Upper lobe of left lung (tissue), 6 donors: ENCODE measurements at places on chromosomes 2 and 18. TPM values are rescaled to one million over a fixed set of nuclear protein-coding genes. Genes with fewer than 3 reads are reported as not detected.

The HOXD10 gene
- not detected for total RNA-seq

The PDCD1 gene
- 0.49 TPM for total RNA-seq

DNA sequence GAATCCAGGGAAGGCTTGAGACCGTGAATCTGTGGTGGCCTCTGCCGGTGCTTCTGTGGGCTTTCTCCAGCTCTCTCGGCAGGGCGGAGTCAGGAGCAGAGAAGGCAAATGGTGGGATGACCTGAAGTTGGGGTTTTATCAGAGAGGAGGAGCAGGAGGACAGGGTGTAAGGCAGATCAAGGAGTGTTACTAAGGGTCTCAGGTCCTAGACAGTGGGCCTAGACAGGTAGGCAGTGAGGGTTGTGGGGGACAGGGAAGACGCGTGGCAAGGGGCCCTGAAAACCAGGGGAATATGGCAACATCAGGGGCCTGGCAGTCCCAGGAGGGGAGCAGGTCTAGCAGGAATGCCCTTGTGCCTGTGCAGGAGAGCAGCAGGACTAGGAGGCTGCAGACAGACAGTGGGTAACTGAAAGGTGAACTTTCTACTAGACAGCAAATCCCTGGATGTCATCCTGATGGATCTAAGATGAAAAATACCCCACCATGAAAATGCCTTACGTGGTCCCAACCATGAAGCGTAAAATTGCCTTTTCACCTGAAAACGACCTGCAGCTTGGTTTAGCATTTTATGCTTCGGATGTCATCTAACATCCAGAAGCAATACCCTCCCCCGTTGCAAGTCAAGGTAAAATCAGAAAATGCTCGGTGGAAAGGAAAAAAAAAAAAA is 42.1 kb downstream of the SRSF7 start:
- H3K4me3 ChIP-seq, result no peak overlapping the region
- H3K4me1 ChIP-seq, result no peaks in the 10 kb centered on the region
- no peak for DNase-seq
- H3K36me3 ChIP-seq, result no peaks in the 10 kb centered on the region

DNA sequence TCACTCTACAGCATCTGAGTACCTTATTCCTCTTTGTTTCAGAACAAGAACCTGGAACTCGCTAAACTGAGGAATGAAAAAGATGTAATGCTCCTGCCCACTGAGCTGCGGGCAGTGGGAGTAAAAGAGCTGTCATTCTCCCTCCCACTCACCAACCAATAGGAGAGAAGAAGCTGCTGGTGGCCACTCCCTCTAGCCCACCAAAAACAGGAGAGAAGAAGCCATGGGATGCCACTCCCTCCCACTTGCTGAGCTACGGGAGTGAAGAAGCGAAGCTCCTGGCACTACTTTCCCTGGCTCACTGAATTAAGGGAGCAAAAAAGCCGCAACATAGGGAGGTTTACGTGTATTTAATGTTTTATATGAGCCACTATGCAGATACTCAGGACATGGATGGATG is 53.7 kb downstream of the RIT2 start:
- DNase-seq, result no peak
- H3K27me3 ChIP-seq, result no peaks in the 10 kb centered on the region
- H3K36me3 ChIP-seq, result no peaks in the 10 kb centered on the region
- H3K4me3 ChIP-seq, result no peak overlapping the region
- no peaks in the 10 kb centered on the region for H3K4me1 ChIP-seq
- no peak overlapping the region for H3K27ac ChIP-seq
